CD4-positive, alpha-beta T cell treated with Interleukin-10 for 1 hour (primary cell): ENCODE measurements at places on chromosomes 7 and 10.

GRCh38 chr7:86913709-86914108, 145.7 kb downstream of the ELAPOR2 start:
- DNase-seq, result no peak

GRCh38 chr10:43595739-43596298, 10.4 kb upstream of the ZNF485 start:
- DNase-seq, result peak; percentile 24

DNA sequence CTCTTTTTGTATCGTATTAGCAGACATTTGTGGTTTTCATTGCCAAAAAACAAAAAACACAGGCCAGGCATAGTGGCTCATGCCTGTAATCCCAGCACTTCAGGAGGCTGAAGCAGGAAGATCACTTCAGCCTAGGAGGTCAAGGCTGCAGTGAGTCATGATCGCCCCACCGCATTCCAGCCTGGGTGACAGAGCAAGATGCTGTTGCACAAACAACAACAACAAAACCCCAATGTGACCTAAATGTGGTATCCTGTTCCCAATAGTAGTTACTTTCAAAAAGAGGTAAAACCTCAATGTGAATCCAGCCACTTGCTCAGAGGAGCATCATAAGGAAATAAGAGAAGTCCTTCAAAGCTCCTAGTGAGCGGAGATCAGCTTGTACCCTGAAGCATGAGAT, 45.8 kb upstream of the SKAP2 start:
- no peak for DNase-seq

DNA sequence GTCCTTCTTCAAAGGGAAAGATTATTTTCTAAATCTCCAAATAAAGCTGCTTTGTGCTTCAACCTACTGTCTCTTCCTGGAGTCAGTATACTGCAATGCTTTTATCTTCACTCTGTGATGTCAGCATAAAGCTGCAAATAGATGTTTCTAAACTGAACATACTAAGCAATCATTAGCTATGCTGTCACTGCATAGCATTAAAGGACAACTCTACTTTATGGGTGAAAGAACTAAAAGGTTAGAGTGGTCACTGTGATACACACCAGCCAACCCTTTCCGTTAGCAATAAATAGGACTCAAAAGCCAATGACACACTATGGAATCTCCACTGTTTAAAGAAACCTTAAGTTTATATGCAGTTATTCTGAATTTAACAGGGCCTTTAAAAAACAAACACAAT, 1.8 kb downstream of the CCDC186 start:
- no peak for DNase-seq

GRCh38 chr7:135386181-135386580, 123.7 kb downstream of the CNOT4 start:
- DNase-seq, result no peak

- DNase-seq, result no peak
Observed at GRCh38 chr10:48462482-48463020, 142.3 kb downstream of the ARHGAP22 start.

DNA sequence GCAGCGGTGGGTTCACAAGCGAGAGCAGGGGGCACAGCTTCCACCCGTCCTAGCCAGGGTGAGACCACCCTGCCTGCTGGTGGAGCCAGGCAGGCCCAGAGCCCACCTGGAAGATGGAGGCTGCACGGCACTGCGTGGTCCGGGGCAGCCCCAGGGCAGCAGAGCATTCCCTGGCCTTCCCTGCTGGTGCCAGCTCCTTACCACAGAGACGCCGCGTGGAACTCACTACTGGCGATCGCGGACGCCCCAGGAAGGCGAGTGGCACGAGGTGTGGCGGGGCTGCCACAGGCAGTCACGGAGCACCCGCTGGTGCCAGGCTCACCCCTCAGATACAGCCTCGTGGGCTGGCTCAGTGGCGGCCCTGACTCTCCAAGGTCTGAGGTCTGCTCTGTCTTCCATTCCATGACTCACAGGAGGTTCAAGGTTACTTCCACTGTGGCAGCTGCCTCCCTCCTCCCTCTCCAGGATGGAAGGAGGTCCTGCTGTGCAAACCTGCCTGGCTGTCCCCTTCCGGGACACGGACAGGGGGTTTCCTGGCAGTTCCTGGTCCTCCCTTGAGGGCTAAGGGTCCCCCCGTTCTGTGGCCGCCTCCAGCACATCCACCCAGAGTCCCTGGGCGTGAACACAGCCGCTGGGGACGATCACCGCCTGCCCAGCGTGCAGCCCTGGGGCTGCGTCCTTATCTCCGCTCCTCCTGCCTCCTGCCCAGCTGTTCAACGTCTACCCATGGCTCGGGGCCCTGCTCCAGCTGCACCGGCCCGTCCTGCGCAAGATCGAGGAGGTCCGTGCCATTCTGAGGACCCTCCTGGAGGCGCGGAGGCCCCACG, 3.1 kb downstream of the CYP2W1 start:
- DNase-seq, result no peak

DNA sequence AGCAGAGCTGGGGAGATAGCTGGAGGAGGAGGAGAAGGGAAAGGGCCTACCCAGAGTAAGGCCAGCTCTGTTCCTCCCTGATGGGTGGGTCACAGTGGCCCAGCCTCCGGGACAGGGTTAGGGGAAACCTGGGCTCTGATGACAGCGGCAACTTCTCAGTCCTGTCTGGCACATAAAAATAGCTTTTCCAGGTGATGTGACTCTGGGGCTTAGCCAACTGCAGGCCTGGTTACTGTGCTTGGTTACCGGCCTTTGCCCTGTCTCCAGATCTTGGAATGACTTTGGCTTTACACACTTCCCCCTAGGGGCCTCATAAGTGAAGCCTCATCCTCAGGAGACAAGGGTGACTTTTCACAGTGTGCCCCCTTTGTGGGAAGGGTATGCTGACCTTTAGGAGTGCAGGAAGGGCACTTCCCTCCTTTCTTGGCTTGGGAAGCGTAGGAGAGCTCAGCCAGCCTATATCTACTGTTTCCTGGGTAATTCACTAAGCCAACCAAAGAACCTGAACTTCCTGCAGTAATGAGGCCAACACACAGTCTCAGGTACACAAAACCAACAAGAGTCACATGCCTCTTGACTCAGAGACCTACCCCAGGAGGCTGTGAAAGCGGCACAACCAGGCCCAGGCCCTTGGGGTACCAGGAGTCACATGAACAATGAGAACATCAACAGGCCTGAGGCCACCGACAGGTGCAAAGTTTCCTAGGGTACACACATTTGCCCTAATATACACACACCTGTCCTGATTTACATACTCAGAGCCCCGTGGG, 11.7 kb upstream of the HILPDA start:
- no peak for DNase-seq

- DNase-seq, result no peak
Observed at GRCh38 chr10:60205741-60206140, 183.9 kb downstream of the ANK3 start.

DNA sequence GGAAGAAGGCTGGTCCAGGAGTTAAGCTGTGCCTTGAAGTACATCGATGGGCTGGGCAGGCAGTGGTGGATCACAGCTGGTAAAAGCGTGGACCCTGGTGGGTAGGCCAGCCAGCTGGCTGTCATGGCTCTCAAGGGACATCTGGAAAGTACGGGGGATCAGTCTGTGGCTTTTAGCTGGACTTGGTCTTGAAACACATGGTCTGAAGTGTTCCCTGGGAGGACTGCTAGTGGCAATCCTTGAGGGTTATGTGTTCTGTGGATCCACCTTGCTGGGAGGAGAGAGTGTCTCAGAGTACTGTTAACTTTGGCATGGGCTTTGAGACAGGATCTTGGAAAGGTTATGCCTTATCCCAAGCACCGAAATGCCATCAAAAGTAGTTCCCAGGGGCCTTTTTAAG, 754.3 kb downstream of the SUGCT start:
- DNase-seq, result no peak

DNA sequence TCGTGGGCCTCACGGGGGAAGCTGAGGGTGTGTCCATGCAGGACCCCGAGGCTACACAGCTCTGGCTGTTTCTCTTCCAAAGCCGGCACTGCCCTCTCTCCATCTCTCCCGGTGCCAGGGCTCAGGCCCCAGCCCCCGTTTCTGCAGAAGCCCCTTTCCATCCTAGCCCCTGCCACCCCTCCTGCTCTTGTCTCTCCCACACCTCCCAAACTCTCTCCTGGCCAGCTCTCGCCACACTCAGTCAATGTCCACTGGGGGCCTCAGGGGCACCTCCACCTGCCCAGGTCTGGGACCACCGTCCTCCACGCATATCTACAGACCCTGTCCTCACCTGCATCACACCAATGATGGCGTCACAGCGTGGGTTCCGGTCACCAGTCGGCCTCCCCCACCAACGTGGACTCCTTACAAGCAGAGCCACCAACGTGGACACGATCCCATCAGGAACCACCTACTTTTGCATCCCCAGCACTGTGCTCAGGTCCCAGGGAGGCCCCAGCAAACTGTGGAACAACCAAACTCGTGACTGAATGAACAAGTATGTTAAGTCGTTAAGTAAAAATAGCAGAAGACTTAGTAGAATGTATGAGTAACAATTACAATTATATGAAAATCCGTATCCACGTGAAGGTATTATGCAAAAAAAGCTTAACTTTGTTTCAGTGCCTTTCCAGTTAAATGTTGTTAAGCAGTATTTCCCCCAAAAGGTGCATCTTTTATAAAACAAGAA, 38.4 kb downstream of the DIP2C start:
- DNase-seq, result no peak
